ENCODE measurements at places on chromosomes 3 and 15.

GRCh38 chr15:71091601-71092000 is 23.7 kb upstream of the THSD4 start:
- DNase-seq, result no peak

- DNase-seq, result no peak
These were observed 24.8 kb downstream of the MYO1E start for GRCh38 chr15:59347915-59348314.

DNA sequence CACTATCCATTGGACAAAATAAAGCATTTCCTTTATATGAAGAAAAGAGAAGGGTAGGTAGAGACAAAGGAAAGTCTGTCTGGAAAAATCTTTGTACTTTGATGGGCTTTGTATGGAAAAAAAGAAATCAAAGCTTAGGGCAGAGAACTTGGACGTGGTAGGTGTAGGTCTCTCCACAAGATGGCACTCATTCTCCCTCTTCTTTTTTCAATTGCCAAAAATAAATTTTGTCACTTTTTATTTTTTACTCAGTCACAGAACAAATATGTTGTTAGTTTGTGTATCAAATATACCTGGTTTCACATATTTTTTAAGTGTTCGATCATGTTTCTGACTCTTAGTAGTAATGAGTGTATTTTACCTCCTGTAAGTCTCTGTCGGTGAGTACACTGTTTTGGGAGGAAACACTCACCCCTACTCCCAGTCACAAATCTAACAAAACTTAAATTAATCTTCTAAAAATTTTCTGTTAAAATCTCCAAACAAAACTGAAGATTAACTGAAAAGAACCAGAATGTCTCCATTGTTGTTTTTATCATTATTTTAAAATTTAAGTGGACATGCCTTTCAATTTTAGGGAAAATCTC is 415.8 kb upstream of the GOLIM4 start:
- DNase-seq, result peak; percentile 8

DNA sequence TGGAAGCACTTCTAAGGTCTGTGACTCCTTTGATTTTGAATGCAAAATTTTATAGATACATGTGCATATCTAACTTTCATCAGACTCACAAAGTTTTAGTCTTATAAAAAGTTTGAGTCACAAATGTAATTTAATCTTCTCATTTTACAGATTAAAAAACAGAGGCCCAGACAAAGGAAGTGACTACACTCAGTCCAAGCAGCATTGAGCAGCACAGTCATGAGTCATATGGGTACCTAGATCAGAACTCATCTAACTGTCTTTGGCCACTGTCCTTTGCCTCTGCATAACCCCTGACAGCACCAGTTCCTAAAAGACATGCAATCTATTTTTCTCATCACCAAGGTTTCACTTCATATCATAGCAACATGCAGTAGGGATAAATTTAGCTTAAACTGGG is 210.7 kb upstream of the KCNH8 start:
- peak; percentile 12 for DNase-seq

- no peak for DNase-seq
These were observed 2.8 kb downstream of the TRNT1 start for GRCh38 chr3:3129579-3129978.

GRCh38 chr15:25169318-25169717 is 214.5 kb downstream of the SNRPN start:
- DNase-seq, result no peak

DNA sequence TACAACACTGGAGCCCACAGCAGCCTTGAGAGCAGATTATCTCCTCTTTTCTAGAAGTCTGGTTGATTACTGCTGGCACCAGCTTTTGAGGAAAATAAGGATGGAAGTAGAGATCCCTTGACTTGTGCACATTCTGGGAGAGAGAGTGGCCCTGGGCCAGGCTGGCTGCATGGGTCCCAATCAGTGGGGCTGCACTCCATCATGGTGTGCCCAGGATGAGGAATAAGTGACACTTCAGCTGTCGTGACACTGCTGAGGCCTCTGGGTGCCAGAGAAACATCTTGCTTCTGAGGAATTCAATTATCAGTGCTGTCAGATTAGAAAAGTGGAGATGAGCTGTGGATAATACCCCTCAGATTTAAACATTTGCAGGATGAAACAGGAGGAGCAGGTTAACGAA is 9.1 kb downstream of the RAMAC start:
- DNase-seq, result no peak

DNA sequence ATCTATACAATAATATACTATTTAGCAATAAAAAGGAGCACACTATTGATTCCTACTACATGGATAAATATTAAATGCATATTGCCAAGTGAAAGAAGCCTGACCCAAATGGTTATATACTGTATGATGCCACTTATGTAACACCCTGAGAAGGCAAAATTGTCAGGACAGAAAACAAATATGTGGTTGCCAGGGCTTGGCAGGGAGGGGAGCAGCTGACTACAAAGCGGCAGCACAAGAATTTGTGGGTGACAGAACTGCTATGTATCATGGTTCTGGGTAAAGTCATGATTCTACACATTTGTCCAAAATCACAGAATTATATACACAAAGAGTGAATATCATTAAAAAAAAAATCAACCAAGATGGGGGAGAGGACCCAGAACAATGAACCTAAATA is 22.5 kb downstream of the TBC1D2B start:
- DNase-seq, result no peak

DNA sequence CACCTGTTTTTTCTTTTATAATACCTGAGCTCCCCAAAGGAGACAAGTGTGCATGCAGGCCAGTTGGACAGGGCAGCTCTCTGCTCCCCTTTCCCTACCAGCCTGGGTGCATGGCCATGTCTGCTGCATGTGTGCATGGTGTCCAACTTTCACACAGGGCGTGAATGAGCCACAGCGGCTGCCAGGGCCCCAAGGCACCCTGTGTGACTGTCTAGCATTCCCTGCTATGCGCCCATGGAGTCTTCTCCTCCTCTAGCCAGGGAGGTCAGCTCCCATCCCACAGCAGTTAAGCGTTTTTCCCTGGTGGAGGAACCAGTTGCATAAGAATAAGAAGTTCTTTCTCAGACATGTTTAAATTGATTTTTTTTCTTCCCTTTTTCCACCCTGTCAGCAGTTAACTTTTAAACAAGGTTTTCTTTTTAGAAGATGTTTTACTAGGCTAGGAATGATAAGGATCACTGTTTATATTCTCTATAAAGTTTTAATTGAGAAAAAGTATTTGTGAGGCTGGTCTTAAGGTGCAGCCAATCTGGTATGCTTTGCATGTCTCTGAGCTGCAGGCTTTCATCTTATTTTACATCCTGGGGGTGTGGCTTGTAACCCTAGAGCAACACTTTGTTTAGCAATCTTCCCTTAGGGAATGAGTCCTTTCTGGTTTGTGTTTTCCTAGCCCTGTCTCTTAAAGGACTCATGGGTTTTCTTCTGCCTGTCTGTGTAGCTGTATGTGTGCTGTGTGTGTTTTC is 20.5 kb upstream of the OR5H1 start:
- no peak for DNase-seq

- DNase-seq, result no peak
These were observed 287.1 kb downstream of the IL5RA start for GRCh38 chr3:2823031-2823430.

GRCh38 chr15:90178468-90179435 is 22.4 kb upstream of the SEMA4B start:
- DNase-seq, result no peak

GRCh38 chr15:94002041-94002440 is 229.3 kb upstream of the MCTP2 start:
- DNase-seq, result no peak

GRCh38 chr3:44039006-44039405 is 202.7 kb upstream of the TOPAZ1 start:
- no peak for DNase-seq

DNA sequence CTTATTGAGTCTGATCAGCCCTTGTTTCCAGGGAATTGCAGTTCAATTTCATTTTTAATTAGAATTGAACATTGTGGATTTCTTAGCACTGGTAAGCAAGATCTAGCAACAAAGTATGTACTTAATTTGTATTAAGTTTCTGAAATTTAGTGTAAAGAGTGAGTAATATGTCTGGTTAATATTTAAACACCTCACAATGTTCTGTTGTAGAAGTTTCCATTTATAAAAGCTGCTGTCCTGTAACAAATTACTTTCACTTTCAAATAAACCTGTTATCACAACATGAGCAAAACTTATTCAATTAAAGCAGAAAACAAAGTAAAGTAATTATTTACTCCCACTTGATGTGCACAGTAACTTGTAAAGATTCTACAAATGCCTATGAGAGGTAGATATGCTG is 448.5 kb downstream of the NAALADL2 start:
- DNase-seq, result peak; percentile 18

DNA sequence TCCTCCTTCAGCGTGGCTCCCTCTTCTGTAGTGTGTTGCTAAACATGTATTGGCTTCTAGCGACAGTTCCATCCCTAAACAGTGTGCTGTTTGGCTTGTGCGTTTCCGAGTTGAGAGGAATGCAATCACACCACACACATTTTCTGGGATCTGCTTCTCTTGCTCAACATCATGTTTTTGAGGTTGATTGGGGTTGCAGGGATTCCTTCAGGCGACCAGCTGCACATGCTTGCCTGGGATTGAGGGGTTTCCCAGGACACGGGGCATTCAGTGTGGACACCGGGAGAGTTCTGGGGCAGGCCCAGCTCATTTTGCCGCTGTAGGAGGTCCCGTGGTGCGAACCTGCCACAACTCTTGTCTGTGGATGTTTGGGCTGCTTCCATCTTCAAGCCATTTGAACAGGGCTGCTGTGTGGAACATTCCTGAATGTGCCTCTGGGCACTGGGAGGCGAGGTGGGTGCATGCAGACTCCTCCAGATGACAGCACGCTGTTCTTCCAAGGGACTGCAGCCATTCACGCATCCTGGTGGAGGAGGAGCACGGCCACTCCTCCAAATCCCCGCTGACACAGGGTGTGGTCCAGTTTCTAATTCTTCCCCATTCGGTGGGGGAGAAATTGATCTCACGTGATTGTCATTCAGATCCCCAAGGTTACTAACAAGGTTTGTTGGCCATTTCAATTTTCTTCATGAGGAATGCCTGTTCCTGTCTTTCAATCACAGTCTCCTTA is 82.8 kb downstream of the PLXNA1 start:
- DNase-seq, result no peak

DNA sequence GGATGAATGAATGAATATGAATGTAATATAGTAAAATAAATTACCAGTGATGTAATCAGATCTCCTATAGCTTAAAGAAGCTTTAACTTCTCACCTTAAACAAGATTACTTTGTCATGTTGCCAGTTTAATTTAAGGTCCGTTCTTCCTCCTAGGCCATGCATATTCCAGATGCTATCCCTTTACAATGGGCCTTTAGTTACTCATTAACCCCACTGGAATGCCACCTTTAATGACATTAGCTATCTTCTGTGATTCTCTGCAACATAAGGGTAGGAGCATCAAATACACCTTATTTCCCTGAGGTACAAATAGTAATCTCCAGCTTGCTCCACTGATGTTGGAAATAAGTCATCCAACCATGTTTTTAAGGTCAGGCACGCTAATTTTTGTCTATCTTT is 63.0 kb upstream of the TIMP4 start:
- no peak for DNase-seq

- peak; percentile 35 for DNase-seq
These were observed 24.3 kb downstream of the FILIP1L start for GRCh38 chr3:100089812-100090668.

- DNase-seq, result no peak
These were observed 47.5 kb downstream of the ACAP2 start for GRCh38 chr3:195395208-195395816.

- no peak for DNase-seq
These were observed 121.6 kb downstream of the TFDP2 start for GRCh38 chr3:142027735-142028134.

DNA sequence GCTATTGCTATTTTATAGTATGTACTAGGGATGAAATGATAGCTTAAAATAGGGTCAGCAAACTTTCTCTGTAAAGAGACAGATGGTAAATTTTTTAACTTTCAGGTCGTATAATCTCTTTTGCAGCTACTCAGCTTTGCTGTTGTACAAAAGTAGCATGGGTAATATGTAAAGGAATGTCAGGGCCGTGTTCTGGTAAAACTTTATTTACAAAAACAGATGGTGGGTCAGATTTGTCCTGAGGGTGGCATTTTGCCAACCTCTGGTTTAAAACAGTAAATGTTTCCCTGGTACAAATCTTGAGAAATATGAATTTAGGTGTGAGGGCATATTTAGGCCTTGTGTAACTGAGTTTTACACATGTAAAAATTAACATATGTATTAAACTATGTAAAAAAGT is 18.6 kb downstream of the NMD3 start:
- DNase-seq, result no peak

- DNase-seq, result no peak
These were observed 71.3 kb downstream of the CLSTN2 start for GRCh38 chr3:140006331-140006730.

DNA sequence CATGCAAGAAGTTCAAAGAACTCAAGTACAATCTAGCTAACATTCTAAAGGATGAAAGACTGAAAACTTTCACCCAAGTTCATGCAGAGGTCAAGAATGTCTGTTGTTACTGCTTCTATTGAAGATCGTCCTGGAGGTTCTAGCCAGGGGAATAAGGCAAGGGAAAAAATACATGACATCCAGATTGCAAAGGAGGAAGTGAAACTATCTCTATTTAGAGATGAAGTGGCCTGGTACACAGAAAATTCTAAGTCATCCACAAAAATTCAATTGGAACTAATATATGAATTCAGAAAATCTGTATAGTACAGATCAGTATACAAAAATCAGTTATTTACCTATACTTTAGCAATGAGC is 693.0 kb downstream of the NR2F2 start:
- DNase-seq, result no peak

DNA sequence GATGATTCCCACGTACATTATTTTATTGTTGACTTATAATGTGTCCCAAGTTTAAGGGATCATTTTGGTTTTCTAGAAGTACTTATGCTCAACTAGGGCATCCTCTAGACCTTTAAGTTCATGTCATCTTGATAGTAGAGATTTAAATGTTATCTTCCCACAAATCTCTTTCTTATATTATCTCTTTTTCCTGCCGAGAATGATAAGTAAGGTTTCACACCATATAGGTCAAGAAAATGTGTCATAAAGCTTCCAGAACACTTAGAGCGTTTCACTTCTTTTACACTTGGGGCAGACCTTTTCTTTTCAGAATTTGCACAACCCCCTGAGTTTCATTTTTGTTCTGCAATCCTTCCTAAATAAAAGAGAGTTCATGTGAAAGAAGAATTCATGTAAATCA is 142.0 kb upstream of the CBLB start:
- DNase-seq, result no peak

DNA sequence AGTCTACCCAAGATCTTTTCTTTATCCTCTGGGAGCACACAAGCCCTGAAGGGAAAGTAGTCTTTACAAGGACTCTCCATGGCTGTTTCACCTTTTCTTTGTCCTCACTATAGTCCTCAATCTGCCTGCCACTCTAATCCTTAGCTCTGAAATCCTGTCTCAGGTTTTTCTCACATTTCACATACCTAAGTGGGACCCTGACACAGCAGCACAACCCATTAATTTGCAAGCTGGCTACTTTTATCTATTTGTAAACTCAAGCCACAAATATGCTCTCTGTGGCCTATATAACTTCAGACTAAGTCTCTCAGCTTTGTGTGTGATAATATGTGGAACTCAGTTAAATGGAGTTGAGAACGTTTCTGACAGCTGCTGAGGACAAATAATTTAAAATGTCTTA is 19.8 kb downstream of the SIN3A start:
- no peak for DNase-seq
